Astrocyte (in vitro differentiated cells and primary cell): ENCODE measurements at places on chromosomes 3 and 15.

DNA sequence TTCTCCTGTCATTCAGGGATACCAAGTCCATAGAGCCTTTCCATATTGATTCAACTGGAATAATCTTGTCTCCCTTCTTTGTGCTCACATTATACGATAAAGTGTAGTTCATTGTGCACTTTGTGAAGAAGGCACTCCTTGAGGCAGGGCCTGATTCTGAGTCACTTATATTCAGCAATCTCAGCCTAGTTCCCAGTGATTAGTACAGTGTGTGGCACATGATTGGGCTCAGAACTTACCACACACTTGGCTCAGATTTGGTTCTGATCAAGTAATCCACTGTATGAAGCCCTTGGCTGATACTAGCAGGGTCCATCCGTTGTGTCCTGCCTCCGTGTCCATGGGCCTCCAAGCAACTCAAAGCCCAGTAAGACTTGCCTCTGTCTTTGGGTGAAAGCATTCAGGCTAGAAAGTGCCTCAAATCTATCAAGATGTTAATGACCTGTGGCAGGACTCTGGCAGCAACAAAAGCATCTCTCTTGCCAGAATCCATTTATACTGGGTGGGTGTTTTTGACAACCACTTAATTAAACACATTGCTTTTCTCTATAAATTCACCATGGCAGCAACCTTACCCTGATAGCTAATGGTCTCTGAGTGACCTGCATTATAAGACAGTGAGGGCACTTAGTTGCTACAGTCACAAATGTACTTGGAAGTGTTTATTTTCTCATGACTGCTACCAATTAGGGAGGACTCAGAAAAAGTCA is 51.3 kb downstream of the TPRG1 start:
- DNase-seq = no peak

- DNase-seq = no peak
Observed at GRCh38 chr3:24476871-24477656, 17.6 kb downstream of the THRB start.

GRCh38 chr15:26864664-26865191 is 2.1 kb upstream of the GABRA5 start:
- peak; percentile 22 for DNase-seq

DNA sequence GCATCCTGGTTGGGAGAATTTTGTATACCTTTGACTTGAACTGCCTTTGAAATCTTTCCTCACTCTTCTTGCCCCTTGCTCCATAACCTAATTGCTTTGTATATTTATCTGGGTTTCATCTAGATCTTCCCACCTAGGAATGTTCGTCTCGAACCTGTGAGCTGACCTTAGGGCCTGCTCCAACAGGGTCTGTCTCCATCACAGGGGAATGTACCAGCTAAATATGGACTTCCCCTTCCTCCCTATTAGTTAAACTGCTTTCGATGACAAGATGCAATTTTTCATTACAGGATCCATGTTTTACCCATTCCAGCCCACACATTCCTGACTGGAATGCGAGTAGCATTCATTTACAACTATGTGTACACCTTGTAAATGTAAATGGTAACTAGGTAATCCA is 10.6 kb upstream of the ETV5 start:
- no peak for DNase-seq
